ENCODE measurements at places on chromosomes 3 and 15.

GRCh38 chr3:61168286-61168685, 83.0 kb downstream of the FHIT start:
- no peak for DNase-seq

DNA sequence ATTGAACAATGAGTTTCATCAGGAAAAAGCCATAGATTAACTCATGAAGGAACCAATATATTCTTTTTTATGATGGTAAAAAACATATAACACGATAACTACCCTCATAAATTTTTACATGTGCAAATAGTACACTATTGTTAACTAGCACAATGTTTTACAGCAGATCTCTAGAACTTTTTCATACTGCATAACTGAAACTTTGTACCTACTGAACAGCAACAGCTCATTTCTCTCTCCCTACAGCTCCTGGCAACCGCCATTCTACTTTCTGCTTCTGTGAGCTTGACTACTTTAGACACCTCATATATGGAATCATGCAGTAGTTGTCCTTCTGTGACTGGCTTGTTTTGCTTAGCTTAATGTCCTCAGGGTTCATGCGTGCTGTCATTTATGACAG, 235.4 kb downstream of the NFKBIZ start:
- DNase-seq: no peak

- DNase-seq: no peak
These were observed 238.4 kb upstream of the UMPS start for GRCh38 chr3:124491875-124492274.

GRCh38 chr3:46427916-46428833, 21.1 kb downstream of the CCRL2 start:
- no peak for DNase-seq

DNA sequence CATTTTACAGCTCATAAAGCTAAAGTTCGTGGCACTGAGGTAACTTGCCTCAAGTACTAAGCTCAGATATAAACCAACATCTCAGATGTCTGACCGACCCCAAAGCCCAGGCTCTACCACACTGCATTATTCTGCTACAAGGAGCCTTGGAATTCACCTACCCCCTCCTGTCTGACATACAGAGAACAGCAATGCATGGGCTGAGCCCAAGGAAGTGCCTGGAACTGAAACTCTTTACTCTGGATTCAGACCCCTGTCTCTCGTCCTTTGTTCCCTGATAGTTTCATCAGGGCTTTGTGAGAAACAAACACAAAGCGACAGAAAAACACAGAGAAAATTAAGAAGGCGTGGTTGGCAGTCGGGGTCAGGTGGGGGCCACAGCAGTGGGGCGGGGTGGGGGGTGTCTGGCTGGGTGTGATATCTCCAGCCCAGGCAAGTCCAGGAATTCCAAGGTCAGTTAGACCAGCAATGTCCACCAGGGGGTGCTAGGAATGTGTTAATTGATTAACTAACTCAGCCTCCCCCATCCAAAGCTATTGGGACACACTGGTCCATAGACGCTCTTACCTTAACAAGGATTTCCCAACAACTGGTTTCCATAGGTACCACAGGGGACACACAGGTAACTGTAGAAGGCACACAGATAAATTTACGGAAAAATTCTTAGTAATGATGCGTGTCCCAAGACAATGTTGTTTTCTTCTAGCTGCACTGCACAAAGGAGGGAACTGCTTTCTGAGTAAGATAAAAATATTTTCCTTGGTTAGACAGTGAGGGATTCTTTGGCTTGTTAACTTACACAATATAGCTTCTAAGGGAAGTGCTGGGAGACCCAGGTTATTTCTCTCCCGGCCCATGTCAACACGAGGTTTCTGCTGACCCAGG, 18.8 kb upstream of the SSUH2 start:
- DNase-seq: no peak

DNA sequence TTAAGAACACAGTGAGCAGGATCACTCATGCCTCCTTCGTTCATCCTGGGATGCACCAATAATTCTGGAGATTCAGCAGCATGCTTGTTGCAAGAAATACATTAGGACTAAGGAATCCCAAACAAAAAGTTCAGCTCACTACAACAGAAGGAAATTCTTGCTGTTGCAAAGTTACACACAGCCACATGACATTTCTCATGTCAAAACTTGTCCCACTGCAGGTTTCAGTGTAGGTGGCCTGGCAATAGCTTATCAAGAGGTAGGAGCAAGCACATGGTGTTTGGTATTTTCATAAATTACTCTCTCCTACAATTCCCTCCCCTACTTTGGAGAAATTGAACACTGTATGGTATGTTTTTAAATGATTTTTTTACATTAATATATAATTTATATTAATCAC, 399.6 kb upstream of the EPHA3 start:
- DNase-seq: no peak
